ENCODE measurements at places on chromosomes 3 and 15.

GRCh38 chr3:52440671-52441070 lies 4.2 kb downstream of the SEMA3G start:
- DNase-seq = no peak

- DNase-seq = no peak
Measured at GRCh38 chr15:25789616-25789999, 73.5 kb downstream of the ATP10A start.

DNA sequence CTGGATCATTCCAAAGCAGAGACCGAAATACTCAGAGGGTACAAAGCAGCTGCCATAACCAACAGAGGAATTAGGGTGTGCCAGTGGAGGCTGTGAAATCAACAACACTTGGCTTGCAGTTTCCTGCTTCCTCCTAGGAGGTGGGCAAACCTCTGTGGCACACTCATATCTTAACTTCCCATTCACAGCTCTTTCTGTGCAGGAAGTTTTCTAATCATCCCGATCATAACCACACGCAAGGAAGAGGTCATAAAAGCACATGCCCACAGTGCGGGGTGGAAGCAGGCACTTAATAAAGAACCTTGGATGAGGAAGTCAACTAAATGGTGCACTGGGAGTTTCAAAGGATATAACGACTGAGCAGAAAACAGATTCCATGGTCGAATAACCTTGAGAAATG lies 5.1 kb downstream of the SCAMP2 start:
- no peak for DNase-seq

GRCh38 chr3:127425505-127426443 lies 137.9 kb upstream of the PRR20G start:
- no peak for DNase-seq

DNA sequence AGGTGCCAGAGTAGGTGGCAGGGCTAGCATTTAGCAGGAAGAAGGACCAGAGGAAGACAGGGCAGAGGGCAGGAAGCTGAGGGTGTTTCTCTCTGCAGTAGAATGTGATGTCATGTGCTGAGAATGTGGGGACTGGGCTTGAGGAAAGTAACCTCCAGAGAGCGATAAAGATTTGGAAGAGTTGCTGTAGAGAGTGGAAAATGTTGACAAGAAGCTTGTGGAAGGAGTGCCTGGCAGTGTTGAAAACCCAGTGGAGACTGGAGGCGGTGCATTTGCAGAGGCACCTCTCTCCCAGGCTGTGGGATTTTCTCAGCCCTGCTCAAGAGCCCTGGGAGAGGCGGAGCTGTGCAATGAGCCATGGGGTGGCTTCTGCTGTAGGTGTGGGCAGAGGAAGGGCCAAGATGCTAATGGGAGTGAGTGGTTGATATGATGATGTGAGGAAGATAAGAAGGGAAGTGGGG lies 54.8 kb downstream of the MESD start:
- no peak for DNase-seq

DNA sequence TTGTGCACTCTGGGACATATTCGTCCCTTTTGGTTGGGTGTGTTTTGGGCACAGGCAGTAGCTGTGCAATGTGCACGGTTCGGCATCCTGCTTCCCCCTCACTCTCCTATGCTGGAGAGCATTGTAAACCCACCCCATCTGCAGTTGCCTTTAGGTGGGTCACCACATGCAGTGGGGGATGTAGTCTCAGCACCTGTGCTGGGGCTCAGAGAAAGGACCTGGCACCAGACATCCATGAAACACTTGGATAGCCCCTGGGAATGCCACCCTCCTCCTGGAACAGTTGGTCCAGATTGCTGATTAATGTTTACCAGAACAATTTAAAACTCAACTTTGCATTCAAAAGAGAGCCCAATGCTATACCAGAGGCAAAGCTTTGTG lies 123.9 kb upstream of the MEF2A start:
- no peak for DNase-seq

DNA sequence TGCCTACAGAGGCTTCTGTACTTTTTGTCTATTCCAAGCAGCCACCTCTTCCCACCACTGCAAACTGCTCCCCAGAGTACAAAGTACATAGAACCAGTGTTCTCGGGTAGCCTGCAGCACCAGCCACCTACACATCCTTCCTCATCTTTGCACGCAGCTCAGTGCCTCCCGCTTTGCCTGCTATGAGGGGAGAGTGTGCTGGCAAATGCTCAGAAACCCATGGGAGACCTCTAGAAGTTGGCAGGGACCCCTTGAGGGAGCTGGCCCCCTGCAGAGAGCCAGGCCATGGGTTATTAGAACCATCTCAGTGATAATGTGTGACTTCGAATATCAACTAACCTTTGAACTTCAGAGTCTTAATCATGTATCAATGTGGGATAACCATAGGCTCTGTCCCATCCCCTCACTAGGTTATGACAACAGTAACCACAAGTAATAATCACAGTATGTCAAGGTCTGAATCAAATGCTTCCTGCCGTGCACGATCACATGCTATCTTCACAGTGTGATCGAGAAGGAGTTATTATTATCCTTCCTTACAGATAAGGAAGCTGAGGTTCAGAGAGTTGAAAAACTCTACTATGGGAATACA lies 22.8 kb upstream of the SMAD3 start:
- DNase-seq = no peak

GRCh38 chr15:26945046-26945445 lies 25.9 kb upstream of the GABRG3 start:
- DNase-seq = no peak
